Activated CD4-positive, alpha-beta T cell treated with anti-CD3 and anti-CD28 coated beads for 24 hours (primary cell): ENCODE measurements at places on chromosomes 7 and 10.

DNA sequence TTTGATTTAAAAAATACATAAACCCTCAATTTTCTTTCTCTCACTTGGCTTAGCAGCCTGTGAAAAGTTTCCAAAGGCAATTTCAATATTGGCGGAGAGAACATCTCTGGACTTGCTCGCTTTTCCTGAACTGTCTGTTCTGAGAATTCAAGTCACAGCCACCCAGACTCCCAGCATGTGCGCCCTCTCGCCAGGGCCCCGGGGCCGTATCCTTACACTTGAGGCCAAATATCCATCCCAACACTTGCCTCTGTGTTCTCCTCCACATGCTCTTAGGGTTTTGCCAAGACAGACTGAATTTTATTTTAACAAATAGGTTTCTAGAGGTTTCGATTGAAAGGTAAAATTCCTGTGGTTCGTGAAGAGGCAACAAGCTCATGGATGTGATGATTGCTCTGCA lies 111.5 kb upstream of the GPR26 start:
- DNase-seq = no peak

DNA sequence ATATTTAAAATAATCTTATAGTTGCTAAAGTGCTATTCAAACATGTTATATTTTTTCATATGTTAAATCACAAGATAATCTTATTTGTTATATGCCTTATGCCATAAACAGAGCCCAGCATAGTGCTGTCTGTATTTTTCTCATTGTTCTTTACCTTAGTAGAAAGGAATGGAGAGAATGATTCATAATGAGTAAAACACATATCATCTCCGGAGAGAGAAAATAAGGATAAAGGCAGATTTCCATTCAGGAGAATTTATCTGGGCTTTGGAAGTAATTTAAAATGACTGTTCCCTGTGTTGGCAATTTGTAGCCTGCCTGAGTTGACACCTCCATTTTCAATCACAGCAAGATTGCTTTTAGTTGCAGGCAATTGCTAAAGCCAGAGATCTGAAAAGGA lies 30.2 kb downstream of the CHN2 start:
- no peak for DNase-seq

DNA sequence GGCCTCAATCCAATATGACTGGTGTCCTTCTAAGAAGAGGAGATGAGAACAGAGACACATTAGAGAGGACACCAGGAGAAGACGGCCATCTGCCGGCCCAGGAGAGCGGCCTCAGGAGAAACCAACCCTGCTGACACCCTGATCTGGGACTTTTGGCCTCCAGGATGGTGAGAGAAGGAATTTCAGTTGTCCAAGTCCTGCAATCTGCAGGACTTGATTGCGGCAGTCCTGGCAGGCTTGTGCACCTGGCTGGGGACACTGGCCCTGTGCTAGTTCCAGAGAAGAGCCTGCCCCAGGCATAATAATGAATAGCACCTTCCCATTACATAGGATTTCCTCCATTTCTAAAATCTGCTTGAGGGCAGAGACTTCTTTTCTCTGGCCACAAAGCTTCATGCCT lies 409.9 kb upstream of the SHH start:
- DNase-seq = no peak

- no peak for DNase-seq
Measured at GRCh38 chr10:120689777-120690529, 161.2 kb upstream of the WDR11 start.

DNA sequence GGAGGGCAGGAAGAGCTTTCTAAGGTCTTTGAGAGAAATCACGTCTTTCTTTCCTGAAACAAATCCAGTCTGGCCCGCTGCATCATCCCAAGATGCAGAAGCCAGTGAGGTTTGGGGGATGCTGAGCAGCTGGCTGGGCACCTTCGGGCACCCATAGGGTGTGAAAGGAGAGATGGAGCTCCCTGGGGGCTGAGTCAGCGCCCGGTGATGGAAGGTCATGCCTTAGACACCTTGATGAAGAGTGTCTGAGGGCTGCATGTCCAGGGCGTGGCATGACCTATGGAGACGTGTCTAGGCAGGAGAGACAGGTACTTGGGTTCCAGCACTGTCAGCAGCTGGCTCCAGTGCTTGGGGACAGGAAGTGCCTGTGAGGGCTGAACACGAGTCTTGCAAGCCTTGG lies 88.3 kb downstream of the GOLGA7B start:
- DNase-seq = no peak

- no peak for DNase-seq
Measured at GRCh38 chr10:73625004-73625883, 16.0 kb downstream of the MYOZ1 start.

- DNase-seq = no peak
Measured at GRCh38 chr7:84477786-84478478, 283.3 kb upstream of the SEMA3A start.

DNA sequence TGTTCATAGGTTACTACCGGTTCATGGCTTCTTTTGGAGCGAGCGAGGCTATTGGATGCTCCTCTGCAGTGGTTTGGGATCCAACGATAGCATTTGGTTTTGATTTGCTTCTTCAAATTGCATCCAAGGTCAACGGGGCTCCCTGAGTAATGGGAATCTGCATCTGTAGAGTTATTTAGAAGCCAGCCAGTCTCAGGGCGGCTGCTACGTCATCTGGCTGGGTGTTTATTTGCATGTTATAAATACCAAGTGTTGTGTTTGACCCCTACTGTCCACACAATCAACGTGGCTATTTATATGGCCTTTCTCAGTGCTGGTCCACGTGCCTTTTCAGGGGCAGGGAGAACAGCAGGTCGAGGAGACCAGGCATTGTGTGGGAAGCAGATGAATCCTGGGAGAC lies 137.7 kb downstream of the PRPF18 start:
- DNase-seq = no peak

- DNase-seq = no peak
Measured at GRCh38 chr10:93280699-93281366, 201.3 kb downstream of the MYOF start.
